Activated B cell treated with CpG ODN at 0.5 μM for 24 hours (primary cell): ENCODE measurements at places on chromosomes 2 and 18. TPM values are rescaled to one million over a fixed set of nuclear protein-coding genes. Genes with fewer than 3 reads are reported as not detected.

The RGPD4 gene
- total RNA-seq = 0.07 TPM in 1 of 2 replicates, not detected in the other

- DNase-seq = no peak
Measured at GRCh38 chr2:205967391-205968075, 118.4 kb downstream of the INO80D start.

DNA sequence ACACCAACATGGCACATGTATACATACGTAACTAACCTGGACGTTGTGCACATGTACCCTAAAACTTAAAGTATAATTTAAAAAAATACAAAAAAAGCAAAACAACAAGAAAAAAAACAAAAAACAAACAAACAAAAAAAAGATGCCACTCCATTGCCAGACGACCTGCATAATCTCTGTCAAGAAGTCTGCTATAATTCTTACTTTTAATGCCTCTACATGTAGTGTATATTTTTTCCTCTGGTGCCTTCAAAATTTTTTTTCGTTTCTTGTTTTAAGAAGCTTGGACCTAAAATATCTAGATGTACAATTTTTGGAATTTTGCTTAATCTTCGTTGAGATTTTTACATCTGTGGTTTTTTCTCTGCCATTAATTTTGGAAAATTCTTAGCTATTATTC lies 235.6 kb upstream of the ZNF521 start:
- no peak for DNase-seq

The LRATD1 gene
- not detected in 2 replicates for total RNA-seq

DNA sequence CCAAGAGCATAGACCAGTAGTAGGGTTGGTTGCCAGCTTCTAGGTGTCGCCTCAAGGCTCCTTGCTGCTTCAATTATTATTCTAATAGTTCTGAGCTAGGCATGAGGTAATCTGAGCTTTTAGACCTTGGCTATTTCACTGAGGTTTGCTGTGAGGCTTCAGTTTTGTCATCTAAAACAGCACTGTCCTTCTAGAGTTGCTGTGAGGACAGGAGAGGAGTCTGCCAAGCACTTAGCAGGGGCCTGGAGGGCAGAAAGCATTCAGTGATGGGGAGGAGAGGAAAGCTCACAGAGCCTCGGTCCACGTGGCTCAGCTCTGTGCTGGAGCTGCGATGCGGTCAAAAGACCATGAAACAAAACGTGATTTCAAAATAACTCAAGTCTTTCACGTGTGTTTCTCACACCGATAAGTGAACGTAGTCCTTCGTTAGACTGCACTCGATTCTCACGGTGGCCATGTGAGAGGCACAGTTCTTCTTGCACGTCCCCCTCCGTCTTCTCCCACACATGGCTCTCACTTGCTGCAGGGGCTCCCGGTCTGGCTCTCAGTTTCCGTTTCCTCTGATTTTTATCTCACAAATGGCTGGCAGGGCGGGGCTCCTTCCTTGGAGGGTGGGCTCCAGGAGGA lies 113.7 kb downstream of the B3GNT2 start:
- no peak for DNase-seq

DNA sequence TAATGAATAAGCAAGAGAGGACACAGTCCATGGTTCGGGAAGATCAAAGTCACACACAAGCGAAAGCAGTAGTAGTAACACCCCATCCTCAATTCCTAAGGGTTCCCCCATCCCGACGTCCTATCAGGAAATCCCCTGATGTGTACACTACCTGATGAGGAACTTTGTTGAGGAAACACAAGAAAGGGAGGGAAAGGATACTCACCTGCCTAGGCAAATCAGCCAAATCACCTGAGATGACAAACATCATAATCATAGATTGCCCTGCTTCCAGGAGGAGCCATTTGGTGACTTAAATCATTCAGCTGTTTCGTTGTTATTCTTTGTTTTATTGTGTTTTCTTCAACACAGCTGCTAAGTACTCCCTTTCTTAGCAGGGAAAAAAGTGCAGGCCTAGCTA lies 55.5 kb upstream of the SPOPL start:
- DNase-seq = no peak

The RAX gene
- not detected in 2 replicates for total RNA-seq

The SERPINB13 gene
- total RNA-seq = not detected in 2 replicates

DNA sequence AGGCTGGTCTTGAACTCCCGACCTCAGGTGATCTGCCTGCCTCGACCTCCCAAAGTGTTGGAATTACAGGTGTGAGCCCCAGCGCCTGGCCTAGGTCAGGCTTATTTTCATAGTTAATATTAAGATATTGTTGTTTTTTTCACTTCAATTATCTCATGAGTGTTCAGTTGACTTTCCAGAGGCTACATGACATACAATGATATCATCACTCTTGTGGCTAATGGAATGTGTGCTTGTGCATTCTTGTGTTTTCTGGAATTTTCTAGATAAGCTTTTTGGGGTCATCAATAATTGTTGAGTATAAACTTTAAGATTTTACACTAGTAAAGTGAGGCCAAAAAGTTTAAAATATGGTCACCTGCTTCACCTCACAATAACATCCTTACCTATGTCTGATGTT lies 180.9 kb downstream of the FIGN start:
- DNase-seq = no peak

DNA sequence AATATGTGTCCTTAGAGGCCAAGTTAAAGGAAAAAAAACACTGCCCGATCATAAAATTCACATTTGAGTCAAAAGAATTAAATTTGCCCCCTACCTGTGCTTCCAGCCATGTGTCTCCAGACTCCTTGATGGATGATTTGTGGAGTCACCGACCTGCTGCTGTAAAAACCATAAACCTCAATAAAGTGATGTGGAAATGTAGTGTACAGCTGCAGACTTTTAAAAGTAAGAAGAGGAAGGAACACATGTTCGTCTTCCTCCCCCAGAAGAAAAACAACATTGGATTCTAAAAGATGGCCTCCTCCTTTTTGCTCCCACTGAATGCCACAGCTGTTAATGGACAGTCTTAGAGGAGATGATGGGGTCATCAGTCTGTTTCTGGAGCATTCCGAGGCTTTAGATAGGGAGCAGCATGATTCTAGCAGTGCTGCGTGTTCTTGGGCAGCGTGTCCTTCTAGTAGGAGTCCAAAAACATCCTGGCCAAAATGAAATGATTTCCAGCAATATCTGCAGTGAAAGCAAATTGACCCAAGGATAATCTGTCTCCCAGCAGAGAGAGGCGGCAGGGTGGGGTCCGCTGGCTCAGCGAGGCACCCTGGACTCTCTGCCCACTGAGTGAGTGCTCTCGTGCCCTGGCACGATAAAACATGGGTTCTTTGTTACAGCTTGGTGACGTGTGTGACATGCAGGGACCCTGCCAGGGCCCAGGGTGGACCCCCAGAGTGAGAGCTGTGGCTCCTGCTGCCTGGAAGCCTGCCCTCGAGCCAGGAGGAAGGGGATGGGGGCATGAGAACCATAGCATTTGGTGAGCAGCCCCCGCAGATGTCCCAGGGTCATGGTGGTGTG lies 196.1 kb downstream of the FAM210A start:
- DNase-seq = no peak

DNA sequence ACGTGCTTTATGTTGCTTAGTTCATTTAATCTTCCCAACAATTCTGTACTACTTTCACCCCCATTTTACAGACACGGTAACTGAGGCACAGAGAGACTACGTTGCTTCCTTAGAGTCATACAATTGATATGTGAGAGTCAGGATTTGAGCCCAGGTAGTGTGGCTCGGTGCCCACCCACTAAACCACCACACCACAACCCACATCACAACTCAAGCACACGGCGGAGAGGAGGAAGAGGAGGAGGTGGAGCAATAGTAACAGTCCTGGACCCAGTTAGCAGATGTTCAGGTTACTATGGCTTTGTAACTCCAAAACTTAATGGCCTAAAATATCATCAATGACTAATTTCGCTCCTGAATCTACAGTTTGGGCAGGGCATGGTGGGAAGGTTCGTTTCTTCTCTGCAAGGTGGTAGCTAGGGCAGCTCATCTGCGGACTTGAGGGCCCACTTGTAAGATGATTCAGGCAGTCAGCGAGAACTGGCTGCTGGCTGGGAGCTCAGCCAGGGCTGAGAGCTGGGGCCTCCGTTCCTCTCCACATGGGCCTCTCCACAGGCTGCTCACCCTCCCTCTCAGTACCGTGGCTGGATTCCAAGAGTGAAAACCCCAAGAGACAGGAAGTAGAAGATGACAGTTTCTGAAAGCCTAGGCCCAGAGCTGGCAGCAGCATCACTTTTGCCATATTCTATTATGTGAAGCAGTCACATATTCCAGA lies 167.1 kb downstream of the ZFP36L2 start:
- no peak for DNase-seq

- DNase-seq = no peak
Measured at GRCh38 chr18:61334491-61334850, 1.2 kb downstream of the CDH20 start.

DNA sequence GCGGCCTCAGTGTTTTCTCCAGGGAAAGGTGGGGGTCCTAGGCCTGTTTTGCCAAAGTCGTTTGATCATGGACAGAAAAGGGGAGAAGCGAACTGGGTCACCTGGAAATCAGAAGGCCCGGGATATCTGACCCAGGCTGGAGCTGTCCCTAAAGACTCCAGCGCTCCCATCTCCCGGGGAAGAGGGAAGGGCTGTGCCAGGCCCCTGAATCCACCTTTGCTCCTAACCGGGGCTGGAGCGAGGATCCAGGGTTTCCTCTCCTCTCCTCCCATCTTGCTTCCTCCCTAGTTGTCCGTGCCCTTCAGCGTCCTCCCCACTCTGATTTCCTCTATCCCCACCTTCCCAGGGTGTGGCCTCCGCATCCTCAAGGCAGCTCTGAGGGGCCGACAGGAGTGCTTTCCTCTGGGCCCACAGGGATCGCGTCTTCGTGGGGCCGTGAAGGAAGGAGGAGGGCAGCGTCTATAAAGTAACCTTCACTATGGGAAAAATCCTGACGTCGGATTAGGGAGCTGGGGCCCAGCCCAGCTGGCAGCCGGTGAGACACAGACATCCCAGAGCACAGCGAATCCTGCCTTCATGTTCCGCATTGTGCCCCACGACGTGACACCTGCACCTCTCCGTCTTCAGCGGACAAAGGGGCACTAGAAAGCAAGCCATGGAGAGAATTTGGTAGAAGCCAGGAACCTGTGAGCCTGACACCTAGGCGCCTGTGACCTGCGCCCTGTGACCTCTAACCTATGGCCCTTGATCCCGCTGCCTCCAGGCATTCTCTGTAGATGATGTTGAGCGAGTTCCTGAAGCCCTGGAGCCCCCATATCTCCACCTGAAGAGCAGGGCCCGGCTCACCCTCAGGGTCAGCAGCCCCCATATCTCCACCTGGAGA lies 212.7 kb upstream of the SALL3 start:
- DNase-seq = no peak

DNA sequence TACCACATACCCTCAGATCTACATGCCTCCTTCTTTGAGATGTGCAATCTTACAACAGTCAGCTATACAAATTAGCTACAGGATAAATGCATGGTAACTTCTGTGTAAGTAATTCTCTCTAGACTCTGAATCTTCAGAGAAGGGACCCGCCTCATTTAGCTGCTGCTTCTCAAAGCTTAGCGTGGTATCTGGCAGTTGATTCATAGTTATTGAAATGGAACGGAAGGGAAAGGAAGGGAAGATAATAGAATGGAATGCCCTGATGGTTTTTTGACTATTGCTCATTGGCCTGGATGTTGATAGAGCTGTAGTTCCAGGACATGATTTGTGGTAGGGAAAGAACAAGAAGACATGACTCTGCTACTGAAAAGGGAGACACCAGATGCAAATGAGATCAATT lies 498.1 kb upstream of the CRIM1 start:
- no peak for DNase-seq

DNA sequence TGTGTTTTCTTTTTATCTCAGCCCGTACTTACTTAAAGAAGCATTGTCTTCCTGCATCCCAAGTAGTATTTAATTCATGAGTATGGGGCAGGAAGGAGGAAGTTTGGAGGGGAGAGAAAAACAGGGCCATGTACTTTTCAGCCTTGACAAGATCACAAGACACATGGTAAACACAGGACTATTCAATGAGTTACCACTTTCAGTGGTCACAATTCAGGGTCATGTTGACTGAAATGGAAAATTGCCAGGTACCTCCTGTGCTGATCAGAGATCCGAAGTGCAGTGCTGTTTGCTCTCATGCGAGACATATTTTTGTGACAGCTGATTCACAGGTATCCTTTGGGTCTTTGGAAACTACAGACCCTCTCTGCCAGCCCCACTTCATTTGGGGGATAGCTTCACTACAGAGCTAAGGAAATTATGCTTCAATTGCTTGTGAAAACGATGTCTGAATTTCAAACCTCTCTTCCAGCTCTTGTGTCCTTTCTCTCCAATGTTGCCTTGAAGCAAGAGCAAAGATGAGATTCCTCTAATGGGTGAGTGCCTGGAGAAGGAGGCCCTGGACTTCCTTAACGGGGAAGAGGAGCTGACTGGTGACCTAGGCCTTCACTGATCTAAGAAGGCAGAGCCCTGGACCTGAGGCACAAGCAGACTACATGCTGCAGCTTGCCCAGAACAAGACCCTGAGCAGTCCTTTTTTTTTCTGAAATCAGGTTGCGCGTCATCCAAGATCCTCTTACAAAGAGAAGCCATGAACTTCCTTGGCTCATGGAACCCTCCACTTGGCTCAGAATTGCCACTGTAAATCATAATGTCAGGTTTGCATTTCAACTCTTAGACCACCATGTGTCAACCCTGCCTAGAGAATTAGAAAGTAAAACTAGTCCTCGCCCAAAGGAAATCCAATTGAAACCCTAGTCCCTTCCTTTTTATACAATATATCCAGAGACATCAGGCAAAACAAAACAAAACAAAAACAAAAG lies 44.1 kb downstream of the EVA1A start:
- no peak for DNase-seq

GRCh38 chr2:4840791-4841190 lies 851.4 kb upstream of the SOX11 start:
- DNase-seq = no peak

- DNase-seq = no peak
Measured at GRCh38 chr18:25813110-25813509, 277.3 kb downstream of the SS18 start.

- DNase-seq = no peak
Measured at GRCh38 chr2:209496586-209496982, 72.7 kb downstream of the MAP2 start.

The OR6B2 gene
- not detected in 2 replicates for total RNA-seq

- no peak for DNase-seq
Measured at GRCh38 chr2:20144861-20145260, 80.1 kb downstream of the SDC1 start.

The KCNK3 gene
- total RNA-seq = not detected in 2 replicates

The BAZ2B gene
- total RNA-seq = 21.9 and 22.0 TPM in 2 replicates

- no peak for DNase-seq
Measured at GRCh38 chr18:23250893-23251656, 115.8 kb downstream of the CABLES1 start.

DNA sequence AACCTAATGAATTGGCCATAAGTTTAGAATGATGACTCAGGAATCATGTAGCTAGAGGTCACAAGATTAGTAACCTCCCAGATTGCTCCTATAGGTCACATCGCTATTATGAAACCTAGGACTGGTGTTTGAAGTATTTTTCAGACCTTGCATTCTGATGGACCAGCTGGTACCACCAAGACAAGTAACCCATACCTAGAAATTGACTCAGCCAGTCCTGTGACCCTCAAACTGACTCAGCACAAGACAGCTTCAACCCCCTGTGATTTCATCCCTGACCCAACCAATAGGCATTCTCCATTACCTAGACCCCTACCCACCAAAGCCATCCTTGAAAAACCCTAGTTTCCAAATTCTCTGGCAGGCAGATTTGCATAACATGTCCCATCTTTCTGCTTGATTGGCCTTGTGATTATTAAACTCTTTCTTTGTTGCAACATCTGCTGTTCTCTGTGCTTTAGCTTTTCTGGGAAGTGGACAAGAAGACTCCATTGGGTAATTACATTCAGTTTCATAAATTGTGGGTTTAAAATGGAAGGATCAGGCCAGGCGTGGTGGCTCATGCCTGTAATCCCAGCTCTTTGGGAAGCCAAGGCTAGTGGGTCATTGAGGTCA lies 254.9 kb downstream of the IRS1 start:
- no peak for DNase-seq
